ENCODE measurements at places on chromosomes 7 and 10.

DNA sequence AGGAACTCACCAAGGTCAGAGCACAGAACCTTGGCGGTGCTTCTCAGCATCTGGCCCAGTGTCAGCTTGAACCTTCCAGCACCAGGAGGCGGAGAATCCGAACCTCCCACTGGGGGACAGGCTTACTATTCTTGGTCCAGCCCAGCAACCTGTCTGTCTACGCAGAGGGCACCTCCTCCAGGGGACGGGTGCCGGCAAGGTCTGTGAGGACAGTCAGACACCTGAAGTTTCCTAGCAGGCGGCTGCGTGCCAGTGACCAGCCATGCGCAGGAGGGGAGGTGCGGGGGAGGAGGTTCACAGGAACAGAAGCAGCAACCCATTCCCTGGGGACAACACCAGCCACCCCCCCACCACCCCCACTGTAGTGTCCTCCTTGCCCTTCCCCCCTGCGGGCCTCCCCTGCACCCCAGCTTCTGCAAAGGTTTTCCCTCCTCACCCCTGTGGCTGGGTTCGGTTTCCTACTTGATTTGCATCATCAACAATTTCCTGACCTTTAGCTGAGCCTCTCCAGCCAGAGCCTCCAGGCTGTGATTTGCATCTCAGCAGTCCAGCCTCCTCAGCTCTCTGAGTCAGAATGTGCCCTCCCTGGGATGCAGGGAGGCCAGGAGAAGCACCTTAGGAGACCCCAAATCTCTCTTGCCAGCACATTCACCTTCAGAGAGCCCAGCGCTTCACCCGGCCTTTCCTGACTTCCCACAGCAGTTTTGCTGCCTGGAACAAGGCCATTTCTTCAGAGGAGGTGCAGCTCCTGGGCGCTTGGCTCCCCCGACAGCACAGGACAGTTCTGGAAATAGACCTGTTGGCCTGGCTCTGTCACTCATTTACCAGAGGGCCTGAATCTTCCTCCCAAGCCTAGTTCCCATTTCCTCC, 107.5 kb upstream of the NPS start:
- DNase-seq: no peak

GRCh38 chr7:106129291-106129690, 17.2 kb upstream of the SYPL1 start:
- DNase-seq: no peak

DNA sequence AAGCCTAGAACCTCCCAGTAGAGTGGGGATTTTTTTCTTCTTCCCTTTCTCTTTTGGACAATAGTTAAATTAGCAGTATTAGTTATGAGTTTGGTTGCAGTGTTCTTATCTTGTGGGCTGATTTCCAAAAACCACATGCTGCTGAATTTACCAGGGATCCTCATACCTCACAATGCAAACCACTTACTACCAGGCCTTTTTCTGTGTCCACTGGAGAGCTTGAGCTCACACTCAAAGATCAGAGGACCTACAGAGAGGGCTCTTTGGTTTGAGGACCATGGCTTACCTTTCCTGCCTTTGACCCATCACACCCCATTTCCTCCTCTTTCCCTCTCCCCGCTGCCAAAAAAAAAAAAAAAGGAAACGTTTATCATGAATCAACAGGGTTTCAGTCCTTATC, 5.4 kb downstream of the OPN1SW start:
- DNase-seq: no peak

DNA sequence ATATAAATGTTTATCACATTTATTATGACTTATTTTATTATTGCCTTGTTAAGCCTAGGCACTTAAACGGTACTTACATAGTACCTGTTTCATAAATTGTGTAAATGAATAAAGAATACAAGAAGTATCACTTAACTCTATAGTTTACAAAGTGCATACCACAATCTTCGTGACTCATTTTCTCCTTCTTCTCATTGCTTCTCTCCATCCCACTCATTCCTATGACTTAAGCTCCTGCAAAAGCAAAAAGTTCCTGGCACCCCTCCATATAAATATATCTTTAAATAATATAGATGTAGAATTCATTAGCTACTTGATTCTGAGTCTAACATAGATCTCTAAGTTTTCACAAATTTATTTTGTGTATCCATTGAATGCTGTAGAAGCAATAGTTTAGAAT, 1382.0 kb upstream of the CELF2 start:
- no peak for DNase-seq

DNA sequence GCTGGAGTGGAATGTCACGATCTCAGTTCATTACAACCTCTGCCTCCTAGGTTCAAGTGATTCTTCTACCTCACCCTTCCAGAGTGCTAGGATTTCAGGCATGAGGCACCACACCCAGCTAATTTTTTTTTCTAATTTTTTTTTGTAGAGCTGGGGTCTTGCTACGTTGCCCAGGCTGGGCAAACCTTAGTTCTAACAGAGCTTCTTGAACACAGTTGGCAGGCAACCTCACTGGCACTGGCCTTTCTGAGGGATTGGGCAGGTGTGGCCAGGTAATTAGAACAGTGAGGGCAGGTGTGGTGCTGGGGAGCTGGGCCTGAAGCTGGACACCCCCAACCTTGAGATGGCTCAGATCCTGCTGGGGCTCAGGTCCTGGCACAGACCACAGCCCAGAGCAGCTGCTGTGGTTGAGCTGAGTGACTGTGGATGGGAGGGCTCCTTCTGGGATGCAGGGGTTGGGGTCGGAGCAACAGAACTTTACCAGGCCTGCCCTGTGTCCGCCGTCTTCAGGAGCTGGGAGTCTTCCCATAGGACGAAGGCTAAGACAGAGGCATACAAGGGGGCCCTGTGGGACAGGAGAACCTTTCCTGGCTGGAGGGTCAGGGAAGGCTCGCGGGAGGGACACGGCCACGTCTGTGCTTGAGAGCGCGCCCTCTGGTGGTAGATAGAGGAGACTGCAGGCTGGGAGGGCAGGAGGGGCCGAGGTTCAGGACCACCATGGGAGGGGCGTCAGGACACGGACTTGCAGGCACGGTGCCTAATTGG, 48.2 kb downstream of the COL26A1 start:
- DNase-seq: peak; percentile 57

GRCh38 chr10:61188691-61189090, 244.7 kb upstream of the RHOBTB1 start:
- DNase-seq: no peak

DNA sequence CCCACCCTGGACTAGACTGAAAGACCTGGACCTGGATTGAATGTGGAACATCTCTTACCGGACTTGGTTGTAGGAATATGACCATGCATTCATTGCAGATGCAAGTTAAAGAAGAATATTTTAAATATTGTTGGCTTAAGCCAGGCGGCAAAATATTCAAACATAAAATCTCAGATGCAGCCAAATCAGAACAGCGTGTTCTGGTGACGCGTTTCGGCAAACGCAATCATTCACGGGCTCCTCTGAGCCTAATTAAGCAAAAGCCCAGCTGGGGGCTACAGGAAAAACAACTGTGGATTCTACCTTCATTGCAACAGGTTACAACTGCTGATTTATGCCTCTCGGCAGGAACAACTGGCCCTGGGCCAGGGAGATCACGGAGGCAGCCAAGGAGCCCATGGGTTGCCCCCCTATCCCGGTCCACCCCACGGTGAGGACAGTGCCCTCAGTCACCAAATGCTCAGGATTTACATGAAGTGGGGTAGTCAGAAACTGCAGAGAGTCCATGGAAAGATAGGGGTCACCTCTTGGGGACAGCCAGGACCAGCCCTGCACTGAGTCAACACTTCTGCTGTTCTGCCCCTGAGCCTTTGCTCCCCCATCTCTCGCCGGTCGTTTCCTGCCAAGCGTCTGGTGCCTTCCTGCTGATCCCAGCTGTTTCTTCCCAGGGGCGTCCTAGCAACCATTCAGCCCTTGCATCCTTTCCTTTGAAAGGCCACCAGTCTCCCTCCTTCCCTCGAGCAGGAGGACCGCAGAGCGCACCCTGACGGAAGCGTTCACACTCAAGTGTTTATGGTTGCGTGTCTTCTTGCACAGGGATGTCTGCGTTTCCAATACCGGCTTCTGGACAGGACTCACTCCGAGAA, 64.4 kb upstream of the SFMBT2 start:
- peak; percentile 22 for DNase-seq
